ENCODE measurements at places on chromosomes 5 and 9. TPM values are rescaled to one million over a fixed set of nuclear protein-coding genes. Genes with fewer than 3 reads are reported as not detected.

Gene N4BP3
- total RNA-seq, result 2.2 TPM

Gene SUSD3
- total RNA-seq, result 2.2 TPM

Gene QSOX2
- total RNA-seq, result 4.9 TPM

Gene THG1L
- 15.9 TPM for total RNA-seq

Gene TCF7
- total RNA-seq, result 4.3 TPM

Gene TAL2
- not detected for total RNA-seq

DNA sequence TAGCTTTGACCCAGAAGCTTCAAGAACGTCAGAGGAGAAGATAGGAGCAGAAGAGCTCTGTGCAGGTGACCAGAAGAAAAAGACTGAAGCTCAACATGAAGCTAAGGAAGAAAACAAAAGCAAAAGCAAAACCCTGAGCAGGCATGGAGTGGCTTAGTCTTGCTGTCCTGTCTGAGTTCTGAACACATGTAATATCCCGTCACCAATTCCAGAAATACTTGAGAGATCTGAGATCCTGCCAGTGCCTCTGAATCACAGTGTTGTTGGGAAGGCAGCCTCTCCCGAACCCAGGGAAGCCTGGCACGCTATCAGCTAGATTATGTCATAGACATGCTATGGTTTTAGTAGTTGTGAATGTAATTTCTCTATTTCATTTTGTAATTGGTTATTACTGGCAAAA, 235.7 kb downstream of the ICE1 start:
- peak; percentile 19 for DNase-seq

DNA sequence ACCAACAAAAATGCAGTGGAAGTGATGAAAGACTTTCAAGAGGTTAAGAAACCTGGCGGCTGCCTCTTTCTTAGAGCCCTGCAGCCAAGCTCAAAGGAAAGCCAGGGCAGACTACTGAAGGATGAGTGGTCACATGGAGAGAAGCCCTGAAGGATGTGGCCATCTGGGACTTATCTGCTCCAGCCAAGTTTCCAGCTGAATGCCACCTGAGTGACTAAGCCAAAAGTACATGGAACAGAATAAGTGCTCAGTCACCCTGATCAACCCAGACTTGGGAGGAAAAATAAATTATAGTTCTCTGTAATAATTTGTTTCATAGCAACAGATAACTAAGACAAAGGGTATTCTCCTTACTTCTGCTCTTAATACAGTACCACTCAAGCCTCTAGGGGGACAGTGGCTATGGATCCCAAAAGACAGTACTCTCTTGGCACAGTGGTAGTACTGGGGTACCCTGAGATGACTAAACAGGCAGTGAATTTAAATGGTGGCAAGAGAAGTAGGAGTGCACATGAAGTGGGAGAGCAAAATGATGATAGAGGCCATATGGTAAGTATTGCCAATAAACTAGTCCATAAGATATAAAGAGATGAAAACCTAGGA, 182.3 kb downstream of the ELAVL2 start:
- no peak for DNase-seq

DNA sequence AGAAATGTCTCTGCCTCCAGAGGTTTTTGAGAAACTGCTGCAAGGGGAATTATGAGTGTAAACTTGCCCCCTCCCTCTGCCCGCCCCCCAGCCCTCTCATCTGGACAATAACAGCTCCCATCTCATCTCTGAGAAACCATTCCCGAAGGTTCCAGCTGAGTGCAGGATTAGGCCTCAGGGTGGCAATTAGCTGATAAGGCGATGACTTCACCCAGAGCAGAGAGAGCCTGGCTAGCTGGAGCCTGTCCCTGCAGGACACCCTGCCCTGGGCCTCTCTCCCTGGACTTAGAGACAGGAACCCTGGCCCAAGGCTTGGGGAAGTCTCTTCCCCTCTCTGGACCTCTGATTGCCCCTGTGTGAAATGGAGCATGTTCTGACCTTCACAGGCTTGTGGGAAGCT, 45.7 kb upstream of the HAND1 start:
- no peak for DNase-seq

DNA sequence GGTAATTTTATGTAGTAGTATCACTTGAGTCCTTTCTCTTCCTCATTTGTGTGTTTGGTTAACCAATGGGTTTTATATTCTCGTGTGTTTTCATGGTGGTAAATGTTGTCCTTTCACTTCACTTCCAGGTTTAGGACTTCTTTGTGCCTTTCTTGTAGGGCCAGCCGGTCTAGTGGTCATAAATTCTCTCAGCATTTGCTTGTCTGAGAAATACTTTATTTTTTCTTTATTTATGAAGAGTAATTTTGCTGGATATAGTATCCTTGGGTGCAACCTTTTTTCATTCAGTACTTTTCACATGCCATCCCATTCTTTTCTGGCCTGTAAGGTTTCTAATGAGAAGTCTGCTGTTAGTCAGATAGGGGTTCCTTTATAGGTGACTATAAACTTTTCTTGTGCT, 107.1 kb downstream of the GNA14 start:
- no peak for DNase-seq

DNA sequence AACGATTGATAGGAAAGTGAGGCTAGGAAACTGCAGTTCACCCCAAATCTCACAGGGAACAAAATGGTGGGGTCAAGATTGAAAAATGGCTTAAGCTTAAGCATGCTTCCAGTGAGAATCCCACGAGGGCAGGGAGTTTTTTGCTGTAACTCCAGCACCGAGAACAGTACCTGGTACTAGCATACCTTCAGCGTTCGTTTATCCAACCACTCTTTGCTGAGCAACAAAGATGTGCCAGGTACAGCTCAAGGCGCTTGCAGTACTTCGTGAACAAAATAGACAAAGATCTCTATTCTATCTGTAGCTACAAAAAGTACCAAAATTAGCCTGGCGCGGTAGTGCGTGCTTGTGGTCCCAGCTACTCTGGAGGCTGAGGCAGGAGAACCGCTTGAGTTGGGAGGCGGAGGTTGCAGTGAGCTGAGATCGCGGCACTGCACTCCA, 778 bp upstream of the PPP6C start:
- DNase-seq, result no peak

DNA sequence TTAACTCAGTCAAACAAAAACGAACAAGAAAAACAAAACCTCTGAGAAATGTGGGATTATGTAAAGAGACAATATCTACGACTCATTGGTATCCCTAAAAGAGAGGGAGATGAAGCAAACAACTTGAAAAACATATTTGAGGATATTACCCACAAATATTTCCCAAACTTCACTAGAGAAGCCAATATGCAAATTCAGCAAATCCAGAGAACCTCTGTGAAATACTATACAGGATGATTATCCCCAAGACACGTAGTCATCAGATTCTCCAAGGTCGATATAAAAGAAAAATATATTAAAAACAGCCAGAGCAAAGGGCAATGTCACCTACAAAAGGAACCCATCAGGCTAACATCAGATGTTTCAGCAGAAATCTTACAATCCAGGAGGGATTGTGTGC, 226.1 kb downstream of the CDH12 start:
- no peak for DNase-seq

DNA sequence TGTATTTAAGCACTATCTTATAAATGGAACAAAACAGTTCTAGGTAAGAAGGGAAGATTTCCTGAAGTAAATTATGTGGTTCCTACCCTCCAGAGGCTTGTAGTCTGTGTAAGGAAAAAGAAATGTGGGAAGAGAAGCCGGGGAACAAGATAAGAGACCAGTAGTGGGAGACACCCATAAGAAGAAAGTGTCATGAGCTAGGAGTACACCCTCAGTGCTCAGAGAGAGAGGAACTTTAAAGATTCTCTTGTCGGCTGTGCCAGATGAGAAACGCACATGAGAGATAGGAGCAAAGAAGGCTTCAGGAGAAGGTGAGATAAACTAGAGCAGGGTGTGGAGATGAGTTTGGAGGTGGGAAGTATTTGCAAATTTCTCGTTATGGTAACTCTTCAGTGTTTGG, 18.1 kb downstream of the SLC36A1 start:
- no peak for DNase-seq

GRCh38 chr5:125274938-125275724, 528.7 kb upstream of the ZNF608 start:
- no peak for DNase-seq

DNA sequence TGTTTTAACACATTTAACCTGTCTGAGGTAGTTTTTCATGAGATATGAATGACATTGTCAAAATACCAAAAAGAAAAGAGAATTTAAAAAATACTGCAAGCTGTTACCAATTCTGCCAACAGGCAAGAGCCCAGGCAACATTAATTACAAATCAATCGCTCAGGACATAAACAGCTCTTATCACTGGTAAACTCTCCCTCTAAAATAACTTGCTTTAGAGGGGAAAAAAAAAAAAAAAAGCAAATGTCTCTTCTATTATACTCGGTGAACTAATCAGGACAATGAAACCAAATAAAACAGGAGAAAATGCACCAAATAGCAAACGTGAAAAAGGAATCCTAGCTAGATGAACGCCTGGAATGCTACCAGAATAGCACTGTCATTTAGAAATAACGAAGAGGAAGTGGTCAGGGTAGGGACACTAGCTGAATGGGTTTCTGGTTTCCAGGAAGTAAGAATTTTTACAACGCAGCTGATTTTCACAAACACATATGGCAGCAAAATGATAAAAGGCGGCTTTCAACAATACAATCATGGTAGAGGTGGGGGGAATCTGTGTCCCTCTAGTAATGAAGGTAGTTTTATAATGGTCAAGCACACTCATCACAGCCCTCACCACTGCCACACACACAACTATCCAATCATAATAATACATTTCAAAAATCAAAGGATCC, 94.9 kb downstream of the DENND1A start:
- DNase-seq, result no peak

DNA sequence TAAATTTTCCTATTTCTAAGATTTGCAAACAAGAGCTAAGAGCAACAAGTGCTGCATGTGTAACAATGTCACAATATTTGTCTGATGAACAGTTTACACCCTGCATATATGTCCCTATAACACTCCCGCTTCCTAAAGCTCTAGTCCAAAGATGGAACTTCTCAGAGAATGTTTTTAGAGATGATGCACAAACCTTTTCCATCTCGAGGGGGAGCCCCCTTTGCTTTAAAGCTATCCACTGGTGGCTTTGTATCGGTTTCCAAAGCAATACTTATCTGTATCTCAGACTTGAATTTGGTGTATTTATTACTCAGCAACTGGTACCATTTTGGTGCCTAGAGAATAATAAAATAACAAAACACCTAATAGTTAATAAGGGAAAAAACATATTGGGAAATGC, 11.0 kb downstream of the CEP120 start:
- no peak for DNase-seq

DNA sequence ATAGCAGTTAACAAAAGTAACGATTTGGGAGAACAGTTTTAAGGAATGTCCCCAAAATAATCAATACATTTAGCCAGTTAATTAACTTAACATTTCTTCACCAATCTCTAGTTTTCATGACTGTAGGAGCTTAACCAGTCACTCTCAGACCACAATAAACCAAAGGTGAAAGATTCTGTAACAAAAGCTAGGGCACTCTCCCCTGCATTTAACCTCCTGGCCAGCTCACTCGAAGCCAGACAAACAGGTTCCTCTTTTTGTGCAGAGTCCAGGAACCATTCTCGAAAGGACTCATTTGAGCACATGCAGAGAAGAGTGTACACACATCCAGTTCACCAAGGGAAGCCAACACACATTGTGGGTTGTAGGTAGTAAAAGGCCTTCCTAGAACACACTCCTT, 6.5 kb downstream of the IL7R start:
- DNase-seq, result no peak

DNA sequence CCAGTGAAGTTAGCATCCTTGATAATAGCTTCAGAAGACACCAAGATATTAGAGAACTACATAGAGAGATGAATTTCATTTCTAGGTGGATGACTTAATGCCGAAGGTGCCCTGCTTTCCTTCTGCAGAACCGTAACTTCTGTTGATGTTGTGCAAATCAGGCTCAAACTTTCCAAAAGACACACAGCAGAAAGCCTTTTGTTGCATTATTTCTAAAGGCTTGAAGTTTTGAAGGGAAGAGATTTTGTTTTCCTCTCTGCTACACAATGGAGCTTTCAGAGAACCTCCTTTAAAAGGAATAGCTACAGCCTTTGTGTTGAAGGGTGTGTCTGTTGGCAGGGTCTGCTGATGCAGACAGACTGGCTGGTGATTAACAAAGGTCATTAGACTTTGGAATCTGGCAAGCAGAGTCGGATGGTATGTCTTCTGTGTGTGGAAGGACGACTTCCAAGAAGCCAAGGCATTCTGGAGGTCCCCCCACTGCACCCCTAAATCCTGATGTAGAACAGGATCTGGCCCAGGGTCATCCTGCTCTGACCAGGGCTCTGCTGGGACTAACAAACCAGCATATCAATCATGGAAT, 57.8 kb downstream of the ZNF462 start:
- peak; percentile 73 for DNase-seq

GRCh38 chr5:41772785-41773442, 97.3 kb downstream of the OXCT1 start:
- DNase-seq, result no peak

DNA sequence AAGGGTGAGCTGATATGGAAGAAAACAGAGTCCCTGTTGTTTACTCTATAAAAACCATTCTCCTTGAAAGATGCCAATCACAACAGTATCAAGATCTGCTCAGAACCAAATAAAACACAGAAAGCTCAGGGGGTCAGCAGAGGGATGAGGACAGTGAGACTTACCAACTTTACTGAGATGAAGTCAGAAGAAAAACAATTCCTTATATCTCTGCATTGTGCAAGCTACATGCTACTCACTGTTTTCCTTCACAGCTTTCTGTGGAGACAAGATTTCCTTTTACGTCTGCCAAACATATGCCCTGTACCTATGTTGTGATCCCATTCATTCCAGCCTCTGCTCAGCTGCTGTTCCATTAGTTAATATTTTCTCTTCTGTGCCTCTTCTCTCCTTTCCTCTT, 185.6 kb downstream of the TSSK1B start:
- DNase-seq, result no peak

DNA sequence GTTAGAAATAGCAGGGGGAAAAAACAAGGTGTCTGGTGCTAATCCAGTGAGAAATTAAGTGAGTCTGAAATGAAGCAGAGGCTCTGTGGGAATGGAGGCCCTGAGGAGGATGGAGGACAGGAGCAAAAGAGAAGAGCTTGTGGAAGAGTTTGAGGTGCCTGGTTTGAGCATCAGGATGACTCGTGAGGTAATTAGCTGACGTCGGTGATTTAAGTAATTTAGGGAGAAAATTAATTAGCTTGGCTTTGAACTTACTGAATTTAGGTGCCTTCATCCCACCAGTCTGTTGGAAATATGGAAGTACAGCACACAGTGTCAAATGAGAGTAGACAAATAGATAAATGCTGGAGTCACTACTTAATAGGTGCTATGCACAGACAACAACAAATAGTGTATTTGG, 103.0 kb upstream of the CDH6 start:
- DNase-seq, result no peak

Measured in colonic mucosa (tissue), 4 donors.